Endodermal cell (in vitro differentiated cells): ENCODE measurements at places on chromosomes 11 and 22. TPM values are rescaled to one million over a fixed set of nuclear protein-coding genes. Genes with fewer than 3 reads are reported as not detected.

GRCh38 chr11:119624102-119624615, 104.8 kb downstream of the NECTIN1 start:
- no peak overlapping the region for H3K4me3 ChIP-seq
- peak; percentile 87 for DNase-seq
- no peak overlapping the region for H3K27ac ChIP-seq

GRCh38 chr11:10107497-10107896, 186.5 kb downstream of the SBF2 start:
- H3K4me1 ChIP-seq = no peaks in the 10 kb centered on the region
- no peaks in the 10 kb centered on the region for H3K36me3 ChIP-seq
- H3K27me3 ChIP-seq = no peaks in the 10 kb centered on the region
- H3K4me3 ChIP-seq = no peak overlapping the region
- H3K27ac ChIP-seq = no peak overlapping the region

DNA sequence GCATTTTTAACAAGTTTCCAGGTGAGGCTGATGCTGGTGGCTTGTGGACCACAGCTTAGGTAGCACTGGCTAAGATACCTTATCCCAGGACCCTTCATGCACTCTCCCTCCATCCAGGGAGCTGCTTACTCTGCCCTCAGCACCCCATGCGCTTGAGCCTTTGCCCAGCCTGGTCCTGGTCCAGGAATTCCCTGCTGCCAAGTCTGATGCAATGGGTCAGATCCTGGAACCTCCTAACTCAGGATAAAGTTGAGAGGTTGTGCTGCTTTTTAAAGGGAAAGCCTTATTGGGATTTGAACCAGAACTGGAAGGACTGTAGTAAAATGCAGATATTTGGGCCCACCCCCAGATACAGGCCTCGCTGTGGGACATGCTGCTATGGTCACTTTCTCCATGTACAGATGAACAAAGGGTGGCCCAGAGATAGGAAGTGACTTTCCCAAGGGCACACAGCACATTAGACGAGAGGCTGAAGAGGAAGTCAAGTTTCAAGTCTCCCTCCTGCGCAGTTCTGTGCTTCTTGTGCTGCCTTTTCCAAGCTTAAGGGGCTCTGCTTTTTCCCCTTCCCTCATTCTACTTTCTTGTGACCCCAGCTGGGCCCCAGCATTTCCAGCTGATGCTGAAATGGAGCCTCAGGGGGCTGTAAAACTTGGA, 824 bp upstream of the LGALS12 start:
- H3K27me3 ChIP-seq = no peaks in the 10 kb centered on the region
- H3K36me3 ChIP-seq = no peaks in the 10 kb centered on the region
- DNase-seq = no peak
- no peak overlapping the region for H3K4me3 ChIP-seq
- peaks cover 3% of the 10 kb centered on the region for H3K4me1 ChIP-seq

DNA sequence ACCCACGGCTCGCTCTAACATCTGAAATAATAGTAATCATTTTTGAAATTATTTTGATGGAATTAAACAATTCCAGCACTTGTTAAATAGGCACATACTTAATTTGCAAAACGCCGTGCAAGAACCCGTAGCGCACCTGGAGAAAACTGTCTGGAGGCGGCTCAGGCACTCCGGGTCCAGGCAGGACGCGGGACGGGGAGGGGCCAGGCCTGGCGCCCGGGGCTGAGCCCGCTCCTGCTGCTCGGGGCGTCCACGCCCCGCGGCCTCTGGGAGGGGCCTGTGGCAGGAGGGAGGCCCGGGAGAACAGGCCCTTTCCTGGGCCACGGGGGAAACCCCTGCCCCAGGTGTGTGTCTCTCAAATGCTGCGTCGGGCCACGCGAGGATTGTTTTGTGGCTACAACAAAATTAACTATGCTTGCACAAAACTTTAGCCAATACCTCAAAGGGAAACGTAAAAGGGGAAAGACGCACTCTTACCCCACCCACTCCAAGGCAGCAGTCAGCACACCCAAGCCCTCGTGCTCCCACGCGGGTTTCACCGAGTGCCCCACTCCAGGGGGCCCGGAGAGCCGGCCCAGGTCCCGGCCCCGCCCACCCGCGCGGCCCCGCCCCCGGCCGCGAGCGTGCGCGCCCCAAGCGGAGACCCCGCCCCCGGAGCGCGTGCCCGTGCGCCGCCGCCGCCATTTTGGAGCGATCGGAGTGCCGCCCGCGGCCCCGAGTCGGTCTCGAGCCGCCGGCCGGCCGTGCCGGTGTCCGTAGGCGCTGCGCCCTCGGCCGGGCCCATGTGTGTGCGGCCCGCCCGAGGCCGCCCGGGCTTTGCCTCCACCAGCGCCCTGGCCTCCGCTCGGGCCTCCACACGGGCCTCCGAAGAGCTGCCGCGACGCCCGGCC, at the start of gene PPP6R2:
Gene PPP6R2 (plus strand): TSS at position 677 of the 890 bp plus-strand sequence. CDS start 50,582 bp downstream, outside the sequence.
- H3K36me3 ChIP-seq = no peaks in the 10 kb centered on the region
- peak; percentile 93 for DNase-seq
- H3K27ac ChIP-seq = peak within 1 kb of the TSS; percentile 73
- no peaks in the 10 kb centered on the region for H3K27me3 ChIP-seq

DNA sequence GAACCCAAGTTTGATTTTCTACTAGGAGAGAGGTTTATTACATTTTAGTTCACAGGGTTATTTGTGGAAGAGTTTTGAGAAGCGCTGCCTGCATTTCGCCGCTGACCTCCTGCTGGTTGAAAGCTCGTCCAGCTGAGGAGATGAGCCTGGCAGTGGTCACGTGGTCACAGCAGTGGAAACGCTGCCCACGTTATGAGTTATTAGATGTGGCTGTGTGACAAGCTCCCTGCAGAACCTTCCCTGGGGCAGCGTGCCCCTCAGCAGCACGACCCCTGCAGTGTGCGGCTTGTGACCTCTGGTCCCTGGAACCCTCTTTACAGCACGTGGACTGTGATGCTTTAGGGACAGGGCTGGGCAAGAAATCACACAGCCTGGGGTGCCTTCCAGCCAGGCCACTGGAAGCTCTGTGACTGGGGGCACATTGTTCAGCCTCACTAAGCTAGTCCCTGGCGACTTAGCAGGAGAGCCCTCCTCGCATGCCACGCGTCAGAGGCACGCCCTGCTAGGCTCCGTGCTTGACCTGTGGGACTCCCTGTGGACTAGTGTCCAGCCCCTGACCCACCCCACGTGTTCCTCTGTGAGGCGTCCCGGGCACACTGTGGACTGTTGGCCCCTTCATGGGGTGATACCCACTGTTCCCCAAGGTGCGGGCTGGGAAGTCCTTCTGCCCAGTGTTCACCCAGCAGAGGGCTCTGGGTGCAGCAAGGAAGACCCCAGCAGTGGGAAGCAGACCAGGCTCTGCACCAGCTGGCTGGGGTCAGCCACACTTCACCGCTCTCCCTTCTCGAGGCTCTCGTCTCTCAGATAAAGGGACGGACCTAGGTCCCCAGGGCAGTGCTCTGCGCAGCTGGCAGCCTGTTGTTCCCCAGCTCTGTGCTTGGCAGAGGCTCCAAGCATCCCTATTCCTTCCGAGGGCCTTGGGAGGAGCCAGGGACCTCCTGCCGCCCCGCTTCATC, 349.5 kb downstream of the TBC1D22A start:
- H3K27me3 ChIP-seq = no peaks in the 10 kb centered on the region
- no peak for DNase-seq
- no peak overlapping the region for H3K4me3 ChIP-seq

DNA sequence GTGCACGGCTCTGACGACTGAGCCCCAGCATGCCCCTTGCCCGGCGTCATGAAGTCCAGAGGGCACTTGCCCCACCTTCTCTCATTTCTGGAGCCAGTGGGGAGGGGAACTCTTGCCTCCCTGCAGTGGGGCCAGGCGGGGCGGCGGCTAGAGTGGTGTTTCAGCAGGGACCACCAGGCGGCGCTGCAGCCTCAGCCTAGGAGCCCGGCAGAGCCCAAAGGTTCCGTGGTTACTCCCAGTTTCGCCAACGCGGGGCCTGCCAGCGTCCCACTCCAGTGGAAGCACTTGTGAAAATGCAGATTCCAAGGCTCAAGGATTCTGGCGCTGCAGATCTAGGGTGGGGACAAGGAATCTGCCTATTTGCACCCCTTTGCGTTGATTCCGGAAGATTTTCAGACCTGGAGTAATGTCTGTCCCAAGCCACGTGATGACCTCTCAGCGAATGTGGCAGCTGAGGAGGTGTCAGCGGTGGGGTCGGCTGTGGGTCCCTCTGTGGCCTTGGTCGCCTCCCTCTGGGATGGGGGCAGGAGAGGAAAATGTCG, 55.7 kb downstream of the CD82 start:
- H3K36me3 ChIP-seq = no peaks in the 10 kb centered on the region
- peaks cover 11% of the 10 kb centered on the region for H3K27me3 ChIP-seq
- H3K4me1 ChIP-seq = no peaks in the 10 kb centered on the region
- H3K27ac ChIP-seq = no peak overlapping the region
- DNase-seq = peak; percentile 96

GRCh38 chr11:70872955-70873735, 379.2 kb downstream of the SHANK2 start:
- no peak overlapping the region for H3K27ac ChIP-seq
- peak; percentile 81 for DNase-seq
- no peaks in the 10 kb centered on the region for H3K4me1 ChIP-seq
- H3K36me3 ChIP-seq = no peaks in the 10 kb centered on the region
- peaks cover 9% of the 10 kb centered on the region for H3K27me3 ChIP-seq

DNA sequence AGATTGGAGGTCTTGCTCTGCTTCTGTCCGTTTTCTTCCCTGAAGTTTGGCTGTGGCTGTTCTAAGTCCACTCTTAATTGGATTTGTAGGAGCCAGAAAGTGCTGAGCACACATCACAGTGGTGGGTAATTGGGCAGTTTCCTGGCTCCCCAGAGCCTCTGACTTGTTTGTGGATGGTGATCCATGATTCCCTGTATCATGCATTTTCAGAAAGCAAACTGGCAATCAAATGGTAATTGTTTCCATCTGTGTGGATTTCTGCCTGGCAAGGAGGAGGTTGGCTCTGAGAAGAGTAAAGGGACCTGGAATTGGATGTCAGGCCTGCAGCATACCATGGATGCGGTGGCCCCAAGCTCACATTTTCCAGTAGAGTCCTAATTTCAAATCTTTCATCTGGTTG, 49.5 kb downstream of the PPFIBP2 start:
- peaks cover 5% of the 10 kb centered on the region for H3K4me1 ChIP-seq
- peaks cover 27% of the 10 kb centered on the region for H3K36me3 ChIP-seq
- no peak for DNase-seq
- no peaks in the 10 kb centered on the region for H3K27me3 ChIP-seq
- no peak overlapping the region for H3K27ac ChIP-seq

- H3K27me3 ChIP-seq = no peaks in the 10 kb centered on the region
- no peak overlapping the region for H3K27ac ChIP-seq
- peaks cover 56% of the 10 kb centered on the region for H3K36me3 ChIP-seq
These were observed 2.4 kb downstream of the UCP2 start for GRCh38 chr11:73980001-73980961.

DNA sequence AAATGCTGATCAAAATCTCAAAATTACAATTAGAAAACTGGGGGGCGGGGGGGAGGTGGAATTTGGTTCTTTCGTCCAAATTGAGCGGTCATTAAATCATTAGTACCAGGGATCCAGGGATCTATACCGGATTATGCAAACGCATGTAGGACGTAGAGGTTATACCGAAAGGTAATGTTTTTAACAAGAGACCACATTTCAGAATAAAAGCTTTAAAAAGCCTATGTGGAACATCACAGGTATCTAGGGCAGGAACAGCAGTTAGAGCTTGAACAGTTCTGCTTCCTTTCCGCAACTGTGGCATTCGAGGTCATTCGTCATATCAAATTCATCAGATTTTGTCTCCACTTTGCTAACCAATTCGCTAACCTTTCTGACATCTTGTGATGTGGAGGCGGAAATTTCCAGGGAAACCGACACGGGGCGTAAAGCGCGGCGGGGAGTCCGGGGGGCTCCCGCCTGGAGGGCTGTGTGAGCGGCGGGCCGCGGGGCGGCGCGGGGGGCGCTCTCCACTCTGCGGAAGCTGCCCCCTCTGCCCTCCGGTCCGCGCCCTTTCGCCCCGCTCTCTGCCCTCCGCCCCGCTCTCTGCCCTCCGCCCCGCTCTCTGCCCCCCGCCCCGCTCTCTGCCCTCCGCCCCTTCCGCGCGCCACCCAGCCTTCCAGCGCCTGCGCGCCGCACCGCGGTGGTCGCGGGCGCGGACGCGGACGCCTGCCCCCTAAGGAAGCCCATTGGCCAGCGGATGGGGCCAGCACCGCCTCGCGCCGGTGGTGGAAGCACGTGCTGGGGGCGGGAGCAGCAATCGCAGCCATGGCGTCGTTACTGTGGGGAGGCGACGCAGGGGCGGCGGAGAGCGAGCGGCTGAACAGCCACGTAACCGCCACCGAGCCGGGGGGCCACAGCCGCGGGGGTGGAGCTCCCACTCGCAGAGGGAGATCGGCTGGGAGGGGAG, at the start of gene DDX25:
Gene DDX25 (plus strand): TSS at position 798 of the 949 bp plus-strand sequence. CDS start 10 bp downstream, at position 808.
- peaks cover 18% of the 10 kb centered on the region for H3K36me3 ChIP-seq
- H3K27ac ChIP-seq = no peak within 1 kb of the TSS
- peak within 1 kb of the TSS; percentile 100 for H3K4me3 ChIP-seq

DNA sequence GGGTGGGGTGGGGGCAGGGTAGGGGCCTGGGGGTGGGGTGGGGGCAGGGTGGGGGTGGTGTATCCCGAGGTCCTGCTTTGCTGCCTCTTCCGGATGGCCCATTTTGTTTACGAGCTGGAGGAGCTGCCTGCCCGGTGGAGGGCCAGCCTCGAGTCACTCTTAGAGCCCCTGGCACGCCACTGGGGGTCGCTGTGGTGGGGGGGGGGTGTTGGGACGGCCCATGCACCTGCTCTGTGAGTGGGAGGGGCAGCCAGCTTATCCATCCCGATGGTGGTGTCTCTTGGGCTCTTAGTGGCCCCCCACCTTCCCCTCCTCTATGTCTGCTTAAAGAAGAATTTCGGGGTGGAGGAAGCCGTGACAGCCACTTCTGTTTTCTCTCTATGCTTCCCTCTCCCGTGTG, 24.6 kb downstream of the MRGPRD start:
- no peak overlapping the region for H3K4me3 ChIP-seq
- H3K27ac ChIP-seq = no peak overlapping the region
- H3K36me3 ChIP-seq = no peaks in the 10 kb centered on the region
- DNase-seq = peak; percentile 89
- no peaks in the 10 kb centered on the region for H3K4me1 ChIP-seq

Gene OR52E8
- not detected in 3 replicates for total RNA-seq

Gene OR8A1
- total RNA-seq = 0.18 and 0.35 TPM in 2 replicates

Gene MRPL11
- 84.5 and 94.4 TPM in 2 replicates for total RNA-seq
